ENCODE measurements at places on chromosomes 2 and 18.

GRCh38 chr2:190911813-190912212 is 31.2 kb downstream of the GLS start:
- DNase-seq: no peak

GRCh38 chr18:24408496-24408895 is 10.9 kb upstream of the OSBPL1A start:
- DNase-seq: no peak

DNA sequence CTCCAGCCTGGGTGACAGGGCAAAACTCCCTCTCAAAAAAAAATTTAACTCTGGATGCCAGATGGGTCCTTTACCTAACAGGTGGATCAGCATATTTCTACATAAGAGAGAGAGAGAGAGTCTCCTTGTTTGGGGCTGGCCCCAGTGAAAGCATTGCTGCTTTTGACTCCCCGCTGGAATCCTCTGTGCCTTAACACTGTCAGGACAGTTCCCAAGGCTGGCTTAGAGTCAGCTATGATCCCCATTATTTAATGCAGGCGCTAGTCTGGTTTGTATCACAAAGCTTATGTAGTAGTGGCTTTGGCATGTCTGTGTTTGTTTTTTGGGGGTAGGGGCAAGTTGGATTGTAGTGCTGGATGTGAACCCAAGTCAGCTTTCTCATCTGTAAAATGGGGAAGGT is 9.4 kb downstream of the INPP4A start:
- DNase-seq: no peak

DNA sequence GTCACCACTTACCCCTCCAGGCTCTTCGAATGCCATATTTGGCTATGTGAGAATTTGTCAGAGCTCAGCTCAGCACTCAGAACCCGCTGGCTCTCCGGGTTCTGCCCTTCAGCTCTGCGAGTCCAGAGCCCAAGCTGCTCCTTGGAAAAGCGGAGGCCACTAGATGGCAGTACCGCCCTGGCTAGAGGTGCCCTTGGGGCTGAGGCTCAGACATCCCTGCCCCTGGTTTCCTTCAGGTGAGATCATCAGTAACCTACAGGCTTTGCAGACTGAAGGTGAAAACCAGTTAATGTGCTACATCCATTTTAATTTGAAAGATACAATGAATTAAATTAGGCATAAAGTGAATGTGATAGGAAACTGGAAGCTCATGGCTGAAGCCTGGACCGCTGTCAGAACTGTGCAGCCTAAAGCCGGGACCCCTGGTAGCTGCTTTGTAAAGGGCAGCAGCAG is 285.6 kb downstream of the AGAP1 start:
- DNase-seq: peak; percentile 10

DNA sequence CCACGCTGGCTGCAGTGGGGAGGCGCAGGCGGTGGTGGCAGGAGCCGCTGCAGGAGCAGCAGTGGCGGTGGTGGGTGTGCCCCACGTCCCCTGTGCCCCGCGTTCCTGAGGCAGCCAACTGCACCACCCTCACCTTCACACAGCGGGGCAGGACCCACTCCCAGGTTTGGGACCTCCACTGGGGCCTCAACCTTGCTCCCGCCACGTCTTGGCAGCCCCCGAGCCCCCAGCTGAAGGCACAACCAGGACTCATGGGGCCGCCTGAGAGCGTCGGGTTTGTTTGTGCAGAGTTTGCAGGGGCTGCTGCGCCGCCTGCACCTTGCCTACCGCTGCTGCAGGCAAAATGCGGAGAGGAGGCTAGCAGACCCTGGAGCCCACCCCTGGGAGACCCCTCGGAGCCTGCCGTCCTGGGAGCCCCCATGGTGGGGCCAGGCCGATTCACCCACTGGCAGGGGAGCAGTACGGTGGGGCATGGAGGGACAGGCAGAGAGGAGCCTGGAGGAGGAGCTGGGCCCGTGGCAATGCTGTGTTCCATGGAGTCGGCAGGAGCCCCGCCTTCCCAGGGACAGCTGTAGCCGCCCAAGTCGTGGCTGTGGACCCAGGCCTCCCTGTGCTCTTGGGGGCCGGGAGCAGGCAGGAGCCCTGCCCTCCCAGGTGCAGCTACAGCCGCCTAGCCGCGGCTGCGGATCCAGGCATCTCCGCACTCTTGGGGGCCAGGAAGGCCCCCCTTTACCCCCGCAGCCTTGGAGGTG is 14.7 kb upstream of the EML6 start:
- no peak for DNase-seq

GRCh38 chr18:50401888-50402287 is 27.0 kb downstream of the SKA1 start:
- no peak for DNase-seq

GRCh38 chr2:216588861-216589710 is 44.1 kb upstream of the IGFBP2 start:
- no peak for DNase-seq

DNA sequence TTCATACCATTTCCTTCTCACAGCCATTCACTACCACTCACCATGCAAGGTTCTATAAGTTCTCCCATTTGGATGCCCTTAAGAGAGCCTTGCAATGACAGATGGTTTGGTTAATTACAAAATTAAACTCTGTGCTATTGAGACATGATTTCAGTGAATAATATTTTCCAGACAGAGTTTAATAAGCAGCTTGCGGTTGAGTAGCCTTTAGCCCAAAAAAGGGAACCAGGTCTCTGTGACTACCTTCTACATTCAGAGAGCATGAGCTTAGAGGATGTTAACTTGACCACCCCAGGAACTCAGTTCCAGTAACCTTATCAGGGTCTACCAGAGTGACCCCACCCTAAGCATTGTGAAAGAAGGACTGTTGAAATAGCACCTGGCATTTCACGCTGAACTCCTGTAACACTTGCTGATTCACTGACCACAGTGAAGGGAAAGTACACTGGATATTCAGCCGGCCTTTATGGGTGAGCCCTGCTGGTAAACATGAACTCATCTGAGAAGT is 1173.1 kb upstream of the ZEB2 start:
- no peak for DNase-seq

GRCh38 chr2:174492963-174493431 is 6.2 kb upstream of the GPR155 start:
- DNase-seq: peak; percentile 46

GRCh38 chr2:191749181-191749540 is 71.2 kb downstream of the NABP1 start:
- DNase-seq: no peak

- DNase-seq: no peak
Measured at GRCh38 chr18:8908792-8909510, 193.5 kb upstream of the NDUFV2 start.

- DNase-seq: no peak
Measured at GRCh38 chr2:170530284-170530745, 184.8 kb upstream of the SP5 start.

- no peak for DNase-seq
Measured at GRCh38 chr2:171902840-171903420, 8.9 kb upstream of the SLC25A12 start.

DNA sequence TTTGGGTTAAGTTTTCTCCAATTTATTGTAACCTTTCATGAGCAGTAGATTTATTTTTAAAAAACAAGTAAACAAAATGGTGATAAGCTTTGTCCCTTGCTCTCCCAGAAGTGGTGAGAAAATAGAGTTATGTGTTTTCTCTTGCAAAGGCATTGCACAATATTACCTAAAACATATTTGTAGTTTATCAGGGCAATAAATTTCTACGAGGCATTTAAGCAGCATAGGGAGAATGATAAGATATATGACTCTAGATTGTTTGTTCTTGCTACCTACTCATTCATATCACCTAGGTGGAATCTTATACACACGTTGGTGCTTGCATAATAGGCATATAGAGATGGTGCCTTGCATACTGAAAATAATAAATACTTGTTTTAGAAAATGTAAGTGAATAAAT is 201.7 kb downstream of the MYO1B start:
- no peak for DNase-seq

DNA sequence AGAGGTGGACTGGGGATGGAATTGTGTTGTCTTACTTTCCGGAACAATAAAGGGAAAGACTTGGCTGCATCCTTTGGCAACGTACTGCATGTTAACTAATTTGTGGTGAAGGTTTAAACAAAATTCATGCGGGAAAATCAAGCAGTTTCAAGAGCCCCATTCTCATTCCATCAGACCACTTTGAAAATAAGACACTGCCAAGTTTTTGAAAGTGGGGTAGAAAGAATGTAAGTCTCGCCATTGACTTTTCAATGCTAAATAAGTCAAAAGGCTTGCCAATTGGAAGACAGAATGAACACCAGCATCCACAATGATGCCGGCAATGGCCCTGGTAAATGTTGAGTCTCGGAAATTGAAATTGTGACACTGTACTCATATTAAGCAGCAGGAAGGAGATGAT is 322.0 kb downstream of the RND3 start:
- DNase-seq: no peak

DNA sequence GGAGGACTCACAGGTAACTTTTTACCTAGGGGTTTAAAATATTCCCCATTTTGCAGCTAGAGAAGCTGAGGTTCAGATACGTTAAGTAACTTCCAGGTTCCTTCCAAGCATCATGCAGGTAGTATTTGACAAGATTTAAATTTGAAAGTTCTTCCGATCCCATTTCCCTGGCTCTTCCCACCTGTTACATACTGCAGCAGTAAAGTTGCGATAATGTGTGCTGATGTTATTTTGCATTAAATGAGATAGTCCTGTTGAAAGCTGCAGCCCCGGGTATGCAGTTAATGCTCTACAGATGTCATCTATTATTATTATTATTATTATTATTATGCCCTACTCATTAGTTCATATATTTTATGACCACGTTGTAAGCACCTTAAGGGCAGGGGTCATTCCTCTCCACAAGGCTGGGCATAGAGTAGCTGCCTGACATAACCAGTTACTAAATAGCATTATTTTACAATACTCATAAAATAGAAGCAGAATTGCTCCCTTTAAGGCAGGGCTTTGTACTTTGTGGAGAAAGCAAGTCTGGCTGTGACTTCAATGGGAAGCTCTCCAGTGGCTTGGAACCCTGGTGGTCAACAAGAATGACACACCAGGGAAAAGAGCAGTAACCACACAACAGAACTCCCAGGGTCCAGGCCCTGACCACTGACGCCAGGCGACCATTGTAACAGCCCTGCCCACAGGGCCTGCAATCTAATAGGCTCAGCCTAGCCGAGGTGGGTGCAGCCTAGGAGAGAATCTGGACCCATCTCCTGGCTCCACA is 112.0 kb upstream of the STPG4 start:
- no peak for DNase-seq

- DNase-seq: no peak
Measured at GRCh38 chr2:71846072-71846471, 301.6 kb downstream of the CYP26B1 start.

DNA sequence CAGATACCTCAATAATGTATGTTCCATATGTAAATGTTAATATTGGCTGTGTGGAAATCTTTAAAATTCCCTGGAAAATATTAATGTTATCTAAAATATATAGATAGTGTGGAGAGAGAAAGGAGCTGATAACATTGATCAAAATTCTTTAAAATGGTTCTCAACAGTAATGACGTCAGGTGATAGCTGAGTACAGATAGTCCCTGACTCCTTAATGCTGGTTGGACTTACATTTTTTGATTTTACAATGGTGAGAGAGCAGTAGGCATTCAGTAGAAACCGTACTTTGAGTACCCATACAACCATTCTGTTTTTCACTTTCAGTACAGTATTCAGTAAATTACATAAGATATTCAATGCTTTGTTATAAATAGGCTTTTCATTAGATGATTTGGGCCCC is 146.6 kb downstream of the GALNT3 start:
- DNase-seq: no peak

- no peak for DNase-seq
Measured at GRCh38 chr2:46915281-46915810, at the start of gene MCFD2. Gene MCFD2 (minus strand): TSS chr2:46915806. CDS start chr2:46909171, 6,635 bp downstream.

DNA sequence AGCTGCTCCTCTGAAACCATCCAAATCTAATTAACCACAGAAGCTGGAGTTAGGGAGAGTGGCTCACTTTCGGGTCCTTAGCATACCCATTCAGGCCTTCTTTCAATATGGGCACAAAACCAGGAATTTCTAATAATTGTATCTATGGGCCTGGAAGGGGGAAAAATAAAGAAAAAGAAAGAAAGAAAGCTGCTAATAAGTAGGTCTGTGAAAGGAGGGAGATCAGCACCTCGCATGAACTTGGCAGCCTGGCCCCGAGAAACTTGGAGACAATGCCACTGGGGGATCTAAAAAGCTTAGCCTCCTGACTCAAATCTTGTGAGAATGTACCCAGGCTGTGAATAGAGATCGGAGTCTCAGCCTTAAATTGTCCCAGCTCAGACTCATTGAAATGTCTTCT is 252.1 kb upstream of the SLC14A2 start:
- no peak for DNase-seq

GRCh38 chr18:3851159-3851558 is 401.2 kb downstream of the TGIF1 start:
- DNase-seq: no peak

- no peak for DNase-seq
Measured at GRCh38 chr2:120910164-120910563, 174.5 kb downstream of the GLI2 start.

- no peak for DNase-seq
Measured at GRCh38 chr2:177585234-177585863, 192.8 kb downstream of the AGPS start.

DNA sequence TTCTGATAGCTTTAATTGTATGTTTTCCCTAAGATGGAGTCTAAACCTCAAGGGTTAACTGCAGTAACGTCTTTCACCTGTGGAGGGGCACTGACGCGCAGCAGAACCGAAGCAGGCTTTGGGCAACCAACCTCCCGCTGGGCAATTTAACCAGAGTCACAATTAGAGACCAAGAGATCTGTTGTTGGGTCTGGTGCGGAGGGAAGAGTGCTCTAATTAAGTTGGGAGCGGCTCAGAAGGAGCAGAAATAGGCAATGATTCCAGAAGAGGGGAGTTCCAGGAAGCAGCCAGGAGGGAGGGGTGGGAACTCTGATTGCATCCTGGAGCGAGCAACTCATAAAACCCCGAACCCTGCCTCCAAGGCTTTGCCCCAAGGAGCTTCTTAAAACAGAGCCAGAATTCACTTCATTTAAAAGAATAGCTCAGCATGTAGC is 245.8 kb downstream of the PAX3 start:
- DNase-seq: no peak

DNA sequence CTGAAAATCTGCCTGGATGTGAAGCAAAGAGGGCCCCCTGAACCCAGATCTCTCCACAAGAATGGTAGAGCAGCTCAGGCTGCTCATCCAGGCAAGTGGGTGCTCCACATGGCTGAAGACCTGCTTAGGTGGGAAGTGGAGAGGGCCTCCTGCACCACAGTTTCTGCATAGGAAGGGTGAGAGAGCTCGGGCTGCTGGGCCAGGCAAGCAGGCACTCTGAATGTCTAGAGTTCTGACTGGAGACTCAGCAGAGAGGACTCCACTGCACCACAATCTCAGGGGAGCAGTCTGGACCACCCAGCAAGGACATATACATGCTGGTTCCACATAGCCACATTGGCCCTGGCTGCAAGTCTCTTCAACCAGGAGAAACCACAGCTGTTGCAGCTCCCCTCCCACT is 52.0 kb downstream of the DSEL start:
- DNase-seq: no peak

GRCh38 chr2:23386339-23387220 is 1.6 kb downstream of the KLHL29 start:
- DNase-seq: no peak

- DNase-seq: no peak
Measured at GRCh38 chr2:210224941-210225672, at the start of gene ACADL. Gene ACADL (minus strand): TSS chr2:210225447. CDS start chr2:210225263, 184 bp downstream.

Data from stimulated activated CD8-positive, alpha-beta memory T cell treated with anti-CD3 and anti-CD28 coated beads, Interleukin-7, amount 100 ng/mL, for 4 hours (primary cell).